Neural progenitor cell (in vitro differentiated cells): ENCODE measurements at places on chromosomes 2 and 18.

DNA sequence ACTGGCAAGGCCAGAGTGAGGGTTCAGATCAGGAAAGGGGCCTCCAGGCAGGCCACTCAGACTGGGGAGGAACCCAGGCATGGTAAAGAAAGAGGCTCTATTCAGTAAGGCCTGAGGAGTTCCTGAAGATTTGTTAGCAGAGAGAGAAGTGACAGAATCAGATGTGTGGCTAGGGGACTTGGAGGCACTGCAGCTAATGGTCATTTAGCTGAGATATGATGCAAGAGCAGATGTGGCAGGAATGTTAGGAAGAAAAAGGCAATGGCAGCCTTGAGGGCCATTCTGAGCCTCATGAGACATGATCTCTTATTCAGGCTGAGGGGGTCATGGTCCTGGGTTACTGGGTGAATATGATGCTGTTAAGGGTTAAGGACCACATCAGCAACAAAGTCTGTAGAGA lies 73.4 kb downstream of the CCDC93 start:
- no peak for DNase-seq

DNA sequence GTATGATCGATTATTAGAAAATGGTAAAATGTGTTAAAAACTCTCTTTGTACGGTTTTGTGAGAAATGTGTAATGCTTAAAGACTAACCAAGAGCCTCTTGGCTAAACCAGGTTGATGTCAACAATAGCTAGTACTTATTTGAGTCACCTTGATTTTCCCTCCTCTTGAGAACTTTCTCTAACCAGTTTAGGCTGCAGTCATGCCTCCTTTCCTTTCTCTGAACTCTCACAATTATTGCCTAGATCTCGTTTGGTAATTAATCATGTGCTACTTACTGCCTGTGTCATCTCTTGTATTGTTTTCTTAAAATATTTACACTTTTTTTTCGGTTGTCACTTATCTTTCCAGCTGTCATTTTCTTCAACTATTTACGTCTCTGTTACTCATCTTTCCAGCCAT lies 1.1 kb upstream of the EPC2 start:
- DNase-seq = no peak

GRCh38 chr18:79855147-79855933 lies 57.6 kb downstream of the KCNG2 start:
- no peak for DNase-seq

GRCh38 chr2:142323206-142323605 lies 192.4 kb upstream of the LRP1B start:
- DNase-seq = no peak

- DNase-seq = no peak
Measured at GRCh38 chr18:2827061-2827460, 19.7 kb upstream of the EMILIN2 start.

- DNase-seq = no peak
Measured at GRCh38 chr2:13260402-13260801, 543.7 kb downstream of the TRIB2 start.

DNA sequence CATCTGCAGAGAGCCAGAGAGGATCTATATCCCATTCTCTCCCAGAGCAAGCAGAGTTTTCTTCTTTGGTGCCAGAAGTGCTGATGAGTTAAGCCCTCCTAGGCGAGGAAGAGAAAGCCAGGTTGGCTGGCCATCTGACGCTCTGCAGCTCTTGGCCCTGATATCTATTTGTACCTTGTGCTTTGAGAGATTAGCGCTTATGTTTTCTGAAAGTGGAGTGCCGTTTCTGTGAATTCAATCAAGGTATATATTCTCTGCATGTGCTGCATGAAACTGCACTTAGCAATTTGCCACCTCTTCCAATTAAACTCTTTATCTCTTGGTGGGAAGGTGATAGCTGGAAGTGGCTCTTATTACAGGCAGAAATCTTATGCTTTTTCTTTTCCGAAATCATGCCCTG lies 177.5 kb downstream of the LPIN1 start:
- no peak for DNase-seq
